ENCODE measurements at places on chromosomes 1 and 21.

- DNase-seq, result no peak
Measured at GRCh38 chr1:65404941-65405340, 15.5 kb upstream of the LEPR start.

GRCh38 chr21:44916965-44917364 lies 3.7 kb downstream of the ITGB2 start:
- no peak for DNase-seq

DNA sequence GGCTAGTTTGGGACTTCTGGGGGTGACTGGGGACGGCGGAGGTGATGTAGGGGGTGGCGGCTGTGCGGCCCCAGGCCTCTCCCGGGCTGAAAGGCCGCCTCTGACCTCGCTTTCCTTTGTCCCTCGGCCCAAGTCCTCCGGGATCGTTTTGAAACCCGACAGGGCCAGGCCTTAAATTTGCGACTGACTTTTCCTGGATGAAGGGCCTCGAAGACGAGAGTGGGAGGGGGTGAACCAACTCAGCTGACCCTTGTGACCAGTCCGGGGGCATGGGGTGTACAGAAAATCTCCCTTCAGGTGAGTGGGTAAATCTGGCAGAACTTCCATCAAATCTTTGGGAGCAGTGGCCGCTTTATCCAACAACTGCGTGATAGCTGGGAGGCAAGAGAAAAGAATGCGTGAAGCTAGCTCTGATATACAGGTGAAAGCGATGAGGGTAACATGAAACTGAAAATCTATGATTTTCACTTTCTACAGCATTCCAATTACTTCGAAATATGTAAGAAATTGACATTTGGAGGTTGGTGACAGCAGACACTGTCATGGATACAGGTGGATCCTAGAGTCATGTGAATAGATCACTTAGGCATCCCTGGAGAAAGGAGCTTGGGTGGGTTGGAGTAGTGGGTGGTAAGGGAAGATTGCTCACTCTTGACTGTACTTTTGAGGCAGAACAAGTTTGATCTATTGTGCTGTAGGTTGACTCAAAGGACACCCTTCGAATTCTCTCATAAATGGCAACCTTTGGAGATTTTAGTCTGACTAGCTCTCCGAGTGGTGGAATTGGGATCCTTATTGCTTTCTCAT lies 885 bp downstream of the AHCYL1 start:
- no peak for DNase-seq

GRCh38 chr21:42317341-42317741 lies 2.1 kb upstream of the TFF3 start:
- DNase-seq, result no peak

DNA sequence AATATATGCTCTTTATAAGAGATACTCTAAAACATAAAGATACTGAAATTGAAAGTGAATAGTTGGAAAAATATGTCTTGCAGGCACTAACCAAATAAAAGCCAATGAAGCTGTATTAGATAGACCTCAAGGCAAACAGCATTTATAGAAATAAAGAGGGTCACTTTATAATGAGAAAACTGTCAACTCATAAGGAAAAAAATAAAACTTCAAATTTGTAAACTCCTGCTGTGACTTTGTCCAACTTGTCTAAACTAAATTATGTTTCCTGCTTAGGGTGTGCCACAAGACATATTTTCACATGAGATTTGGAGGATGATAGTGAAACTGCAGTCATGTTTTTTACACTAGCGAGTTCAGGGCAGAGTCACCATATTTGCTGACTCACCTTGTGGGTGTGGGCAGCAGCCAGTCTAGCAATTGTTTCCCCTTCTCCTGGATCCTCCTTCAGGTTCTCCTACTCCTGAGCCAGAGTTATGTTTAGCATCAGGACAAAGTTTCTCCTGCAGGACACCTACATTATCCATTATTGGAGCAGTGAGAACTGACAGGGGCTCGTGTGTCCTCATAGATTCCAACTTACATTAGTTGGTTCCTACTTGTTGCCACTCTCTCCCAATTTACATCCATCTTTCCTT lies 43.8 kb downstream of the CD53 start:
- no peak for DNase-seq

DNA sequence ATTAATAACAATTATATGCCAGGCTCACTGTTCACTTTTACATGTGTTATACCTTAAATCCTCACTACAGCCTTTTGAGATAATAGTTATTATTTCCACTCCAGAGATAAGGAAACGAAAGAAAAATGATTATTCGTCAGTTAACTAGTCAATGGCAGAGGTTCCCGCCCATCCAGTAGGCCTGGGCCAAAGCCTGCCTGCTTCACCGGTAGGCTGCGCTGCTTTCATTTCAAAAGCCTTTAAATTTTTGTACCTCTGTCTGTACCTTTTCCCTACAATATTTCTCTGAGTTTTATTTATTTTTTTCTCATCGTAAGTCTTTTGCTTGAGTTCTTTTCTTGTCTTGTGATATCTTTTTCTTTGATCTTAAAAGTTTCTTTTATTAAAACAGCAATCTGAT lies 3.6 kb downstream of the GPR52 start:
- DNase-seq, result no peak

GRCh38 chr1:14926818-14927575 lies 226.6 kb upstream of the TMEM51 start:
- no peak for DNase-seq

DNA sequence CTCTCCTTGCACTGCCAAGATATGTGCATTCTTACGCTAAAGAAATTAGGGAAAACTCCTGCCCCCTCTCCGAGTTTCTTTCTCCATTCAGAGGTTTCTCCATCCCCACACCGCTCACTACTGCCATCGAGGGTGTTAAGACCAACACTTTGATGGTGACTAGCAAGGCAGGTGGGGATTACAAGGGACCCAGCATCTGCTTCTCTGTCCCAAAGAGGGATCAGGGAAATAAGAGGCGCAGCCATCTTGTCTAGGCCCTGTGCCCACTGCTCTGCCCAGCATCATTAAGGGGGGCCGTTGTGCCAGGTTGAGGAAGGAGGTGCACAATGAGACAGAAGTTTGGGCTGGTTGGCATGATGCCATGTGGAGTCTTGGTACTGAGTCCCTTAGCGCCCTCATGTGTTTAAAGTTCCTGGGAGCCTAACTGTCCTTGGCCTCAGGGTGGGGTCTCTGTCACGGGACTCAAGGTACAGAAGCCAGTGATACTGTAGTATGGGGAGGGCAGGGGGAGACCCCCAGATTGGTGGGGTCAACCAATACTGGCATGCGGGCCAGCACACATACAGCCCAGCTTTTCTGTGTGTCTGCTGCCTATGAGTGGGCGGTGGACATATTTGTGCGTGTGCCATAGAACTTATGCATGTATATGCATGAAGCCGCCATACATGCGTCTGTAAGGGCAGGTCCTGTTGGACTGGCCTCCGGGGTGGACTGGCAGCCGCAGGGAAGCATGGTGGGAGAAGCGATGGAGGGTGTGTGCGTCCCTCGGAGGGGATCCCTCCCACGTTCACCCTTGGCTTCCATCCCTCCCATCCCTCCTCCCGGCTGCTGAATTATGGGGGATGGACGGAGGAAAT lies 5.5 kb downstream of the EFNA3 start:
- DNase-seq, result no peak

GRCh38 chr21:22352088-22352487 lies 1353.9 kb downstream of the NCAM2 start:
- DNase-seq, result no peak

GRCh38 chr1:213622365-213623063 lies 365.3 kb upstream of the PROX1 start:
- DNase-seq, result no peak
